ENCODE measurements at places on chromosomes 6 and 20.

DNA sequence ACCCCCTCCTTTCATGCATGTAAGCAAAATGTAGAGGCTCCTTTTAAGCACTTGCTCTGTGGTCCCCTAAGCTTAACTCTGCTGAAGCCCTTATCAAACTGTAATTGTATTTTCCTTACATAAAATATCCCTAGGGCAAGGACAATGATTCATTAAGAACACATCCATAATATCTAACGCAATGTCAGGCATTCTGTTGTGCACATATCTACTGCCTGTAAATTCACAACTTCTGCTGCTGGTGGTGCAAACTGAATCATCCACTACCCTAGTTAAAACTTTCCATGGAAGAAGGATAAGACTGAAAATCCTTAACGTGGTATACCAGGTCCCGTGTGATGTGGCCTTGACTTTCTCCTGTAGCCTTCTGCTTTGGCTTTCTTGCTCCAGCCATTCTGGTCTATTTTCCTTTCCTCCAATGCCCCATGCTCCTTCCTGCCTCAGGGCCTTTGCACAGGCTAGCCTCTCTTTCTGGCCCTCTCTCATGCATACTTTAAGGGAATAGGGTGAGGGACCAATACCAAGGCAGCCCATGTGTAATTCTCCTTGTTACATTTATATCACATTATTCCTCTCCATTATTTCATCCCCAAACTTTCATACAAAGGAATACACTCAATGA is 113.6 kb upstream of the ZFP64 start:
- DNase-seq = no peak

- no peak for DNase-seq
Observed at GRCh38 chr6:109008054-109008453, 86.6 kb downstream of the SESN1 start.

- DNase-seq = no peak
Observed at GRCh38 chr6:52588710-52589091, 11.8 kb upstream of the TRAM2 start.

DNA sequence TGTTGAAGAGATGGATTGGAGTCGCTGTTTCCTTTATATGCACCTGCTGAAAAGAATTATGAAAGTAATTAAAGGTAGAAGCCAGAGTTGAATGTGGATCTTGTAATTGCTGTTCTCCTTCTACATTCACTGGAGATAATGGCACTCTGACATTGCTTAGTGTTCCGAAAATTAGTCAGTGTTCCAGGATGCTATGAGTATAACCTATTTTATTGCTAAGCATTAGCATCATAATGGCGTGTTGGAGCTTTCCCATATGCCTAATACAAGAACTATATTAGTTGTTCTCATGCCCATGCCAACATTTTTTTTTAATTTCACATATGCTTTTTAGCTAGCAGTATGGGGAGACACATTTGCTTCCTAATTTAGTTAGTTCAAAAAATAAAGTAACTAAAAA is 236.4 kb downstream of the ARHGAP18 start:
- no peak for DNase-seq

GRCh38 chr20:15200147-15200565 is 862.7 kb upstream of the FLRT3 start:
- DNase-seq = no peak

- no peak for DNase-seq
Observed at GRCh38 chr20:33046412-33046811, 7.3 kb upstream of the BPIFB3 start.

All from activated T-helper 1 cell treated with anti-CD3 and anti-CD28 coated beads, Interleukin-2, amount 50 U/mL, for 16 hours (primary cell).